ENCODE measurements at places on chromosomes 12 and 14.

DNA sequence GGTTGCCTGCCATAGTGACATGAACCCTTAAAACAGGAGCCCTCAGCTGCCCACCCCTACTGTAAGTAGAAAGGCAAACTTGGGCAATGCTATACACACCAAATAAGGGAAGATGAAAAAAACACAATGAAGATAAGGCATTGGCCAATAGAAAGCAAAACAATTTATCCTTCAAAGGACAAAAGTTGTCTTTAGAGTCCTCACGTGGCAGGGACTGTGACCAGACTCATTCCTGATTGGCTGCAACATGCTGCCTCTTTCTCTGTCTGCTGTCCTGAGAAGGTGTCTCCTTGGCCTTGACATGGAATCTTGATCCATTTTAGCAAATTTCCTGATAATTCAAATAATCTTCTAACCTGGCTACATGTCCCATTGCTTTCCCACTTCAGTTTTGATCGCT, 131.9 kb downstream of the GPR135 start:
- no peak for DNase-seq

DNA sequence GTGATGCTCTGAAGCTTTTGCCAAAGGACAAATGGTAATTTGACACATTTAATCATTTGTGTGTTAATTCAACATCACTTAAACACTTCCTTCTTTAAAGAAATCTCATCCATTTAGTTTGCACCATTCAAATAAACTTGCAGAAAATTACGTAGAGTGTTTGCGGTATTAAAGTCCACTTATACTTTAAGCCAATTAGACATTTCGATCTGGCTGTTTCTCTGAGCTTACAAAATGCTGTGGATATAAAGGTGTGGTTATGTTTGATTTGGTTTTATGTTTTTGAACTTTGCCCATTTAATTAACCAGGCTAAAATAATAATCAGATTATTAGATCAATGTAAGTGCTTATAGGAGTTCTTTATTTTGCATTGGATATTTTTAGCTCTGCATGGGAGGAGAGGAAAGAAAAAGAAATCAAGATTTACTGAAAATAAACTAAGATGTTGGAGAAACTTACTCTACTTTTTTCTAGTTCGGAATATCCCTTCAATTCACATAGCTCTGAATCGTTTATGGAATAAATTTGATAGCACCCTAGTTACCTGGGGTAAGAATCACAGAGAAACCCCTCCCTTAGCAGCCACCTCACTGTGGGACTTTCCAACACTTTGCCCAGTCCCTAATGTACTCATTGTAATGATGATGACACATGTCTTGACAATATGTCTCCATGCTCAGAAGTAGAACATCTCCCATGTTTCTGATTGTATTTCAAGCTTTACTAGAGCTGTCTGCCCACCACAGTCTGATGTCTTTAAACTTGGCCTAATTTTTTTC, 268.0 kb downstream of the BTG1 start:
- DNase-seq = peak; percentile 32

DNA sequence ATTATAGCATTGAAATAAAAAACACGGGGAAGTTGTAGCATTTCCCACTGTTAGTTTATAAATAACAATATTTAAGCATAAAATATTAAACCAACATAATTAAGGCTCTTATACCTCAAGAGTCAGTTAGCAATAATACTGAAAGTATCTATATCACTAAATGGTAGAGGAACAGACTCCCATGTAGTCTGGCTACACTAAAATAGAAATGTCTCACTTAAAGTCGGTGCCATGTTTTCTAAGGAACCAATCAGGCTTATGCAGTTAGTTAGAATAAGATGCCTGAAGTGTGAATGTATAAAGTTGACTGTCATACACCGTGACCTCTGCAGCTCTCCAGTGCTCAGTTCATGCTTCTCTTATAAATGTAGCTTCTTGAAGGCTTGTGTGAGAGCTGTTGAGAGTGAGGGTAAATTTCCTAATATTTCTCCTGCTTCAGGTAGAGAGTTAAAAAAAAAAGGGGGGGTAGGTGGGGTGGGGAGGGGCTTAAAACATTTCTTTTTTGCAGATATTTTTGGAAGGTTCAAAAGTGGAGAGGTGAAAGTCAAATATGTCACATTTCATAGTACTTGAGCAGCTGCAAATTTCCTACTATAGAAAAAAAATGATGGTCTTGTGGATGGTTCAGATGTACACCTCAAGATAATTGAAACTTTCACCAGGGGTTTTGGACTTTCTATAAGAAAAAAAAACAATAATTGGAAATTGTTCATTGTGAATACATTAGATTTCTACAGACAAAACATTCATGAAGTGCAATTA, 64.5 kb downstream of the PTCSC3 start:
- no peak for DNase-seq

DNA sequence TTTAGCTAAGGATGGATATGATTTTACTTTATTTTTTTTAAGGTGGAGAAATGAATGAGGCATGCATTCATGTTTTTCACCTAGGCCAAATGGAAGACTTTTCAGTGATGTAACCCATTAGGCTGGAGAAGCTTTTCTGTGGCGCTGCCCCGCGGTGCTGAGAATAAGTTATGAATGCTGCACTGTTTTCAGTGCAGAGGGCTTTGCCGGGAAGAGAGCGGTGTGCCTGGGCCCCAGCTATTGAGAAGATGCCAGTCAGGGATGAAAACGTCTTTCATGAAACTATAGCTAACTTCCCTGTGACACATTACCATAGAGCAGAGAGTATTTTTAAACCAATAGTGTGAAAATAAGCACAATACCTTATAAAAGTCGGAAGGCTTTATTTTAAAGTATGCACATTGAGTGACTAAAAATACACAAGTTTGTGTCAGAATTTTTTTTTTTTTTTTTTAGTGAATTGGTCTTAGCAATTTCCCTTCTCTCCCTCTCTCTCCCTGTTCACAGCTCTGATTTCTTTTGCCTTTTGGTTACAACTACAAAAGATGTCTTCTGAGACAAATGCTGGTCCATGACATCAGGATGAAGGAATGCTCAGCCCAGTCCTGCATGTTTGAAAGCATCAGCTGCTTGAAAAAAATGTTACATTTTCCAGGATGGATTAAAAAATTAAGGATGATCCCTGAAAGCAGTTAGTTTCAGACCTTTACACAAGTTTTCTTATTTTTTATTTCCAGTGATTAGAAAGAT, 48.3 kb downstream of the NPAS3 start:
- DNase-seq = no peak

DNA sequence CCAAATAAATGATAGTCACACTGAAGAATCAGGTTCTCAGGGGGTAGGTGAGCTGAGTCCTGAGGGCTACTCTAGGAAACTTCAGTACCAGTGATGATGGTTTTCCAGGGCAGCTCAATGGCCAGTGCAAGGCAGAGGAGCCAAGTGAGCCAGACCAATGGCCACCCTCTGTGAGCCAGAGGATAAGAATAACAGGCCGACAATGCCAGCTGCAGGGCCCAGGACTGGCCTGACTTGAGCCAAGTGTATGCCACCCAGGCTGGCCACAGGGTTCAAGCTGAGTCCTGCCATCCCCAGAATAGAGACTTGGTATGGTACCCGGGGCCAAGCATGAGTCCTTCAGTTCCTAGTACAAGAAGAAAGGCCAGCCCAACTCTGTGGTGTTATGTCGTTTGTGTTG, 355.5 kb downstream of the DPF3 start:
- no peak for DNase-seq

DNA sequence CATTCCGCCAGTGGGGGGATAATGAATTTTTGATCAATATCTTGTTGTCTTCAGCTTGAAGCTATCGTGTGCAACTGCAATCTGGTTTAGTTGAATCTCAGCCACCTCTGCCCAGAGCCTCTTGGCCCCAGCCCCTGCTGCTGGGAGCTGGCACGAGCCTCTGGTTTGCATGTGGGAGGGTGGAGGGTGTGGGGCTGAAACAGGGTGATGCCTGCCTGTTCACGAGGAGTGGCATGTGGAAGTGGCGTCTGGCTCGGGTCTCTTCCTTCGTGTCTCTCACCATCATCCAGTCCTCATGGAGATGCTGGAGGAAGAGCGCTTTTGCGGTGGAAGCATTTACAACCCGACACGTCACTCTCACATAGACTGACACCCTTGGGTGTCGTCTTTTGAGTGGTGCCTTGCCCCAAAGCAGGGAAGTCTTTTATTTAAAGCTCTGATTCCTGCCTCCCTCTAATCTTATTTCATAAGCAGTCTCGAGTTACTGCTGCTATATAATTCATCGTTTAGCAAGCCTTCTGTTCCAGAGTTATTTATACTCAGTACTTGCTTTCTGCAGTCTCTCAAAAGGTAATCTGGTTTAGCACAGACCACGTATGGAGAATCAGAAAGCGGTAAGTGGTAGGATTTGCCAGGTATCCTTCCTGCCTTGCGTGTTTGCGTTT, 64.5 kb downstream of the AACS start:
- DNase-seq = no peak

DNA sequence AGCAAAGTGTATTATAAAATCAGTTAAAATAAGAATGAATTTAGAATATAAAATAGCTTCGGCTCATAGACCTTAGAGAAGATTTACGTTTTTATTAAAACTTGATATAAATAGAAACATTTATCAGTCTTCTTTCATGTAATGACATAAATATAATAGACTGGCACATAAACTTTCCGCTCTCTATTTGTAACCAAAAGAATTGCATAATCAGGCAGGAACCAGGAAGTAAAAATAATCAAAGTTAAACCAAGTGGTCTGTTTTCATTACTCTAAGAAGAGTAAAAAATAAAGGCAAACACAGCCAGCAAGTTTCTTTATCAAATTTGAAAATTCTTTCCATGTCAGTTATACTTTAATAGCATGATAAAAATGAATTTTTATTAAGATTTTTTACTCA, 46.3 kb upstream of the ATP2A2 start:
- no peak for DNase-seq

DNA sequence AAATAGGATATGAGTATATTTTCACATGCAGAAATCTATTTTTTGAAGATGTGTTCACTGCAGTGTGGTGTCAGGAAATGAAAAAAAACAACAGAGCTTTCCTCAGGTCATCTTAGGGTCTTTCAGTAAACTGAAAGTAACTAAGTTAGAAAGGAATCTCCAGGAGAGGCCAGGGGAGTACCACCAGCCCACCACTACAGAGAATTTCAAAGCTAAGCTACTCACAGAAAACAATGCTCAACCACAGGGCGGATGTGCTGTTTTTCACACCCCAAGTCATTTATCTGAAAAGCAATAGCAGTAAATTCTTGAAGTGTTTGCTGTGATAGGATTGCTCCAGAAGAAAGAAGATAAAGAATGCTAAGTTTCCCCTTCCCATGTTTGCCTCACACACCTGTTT, 79.0 kb downstream of the IFNG start:
- DNase-seq = peak; percentile 8

DNA sequence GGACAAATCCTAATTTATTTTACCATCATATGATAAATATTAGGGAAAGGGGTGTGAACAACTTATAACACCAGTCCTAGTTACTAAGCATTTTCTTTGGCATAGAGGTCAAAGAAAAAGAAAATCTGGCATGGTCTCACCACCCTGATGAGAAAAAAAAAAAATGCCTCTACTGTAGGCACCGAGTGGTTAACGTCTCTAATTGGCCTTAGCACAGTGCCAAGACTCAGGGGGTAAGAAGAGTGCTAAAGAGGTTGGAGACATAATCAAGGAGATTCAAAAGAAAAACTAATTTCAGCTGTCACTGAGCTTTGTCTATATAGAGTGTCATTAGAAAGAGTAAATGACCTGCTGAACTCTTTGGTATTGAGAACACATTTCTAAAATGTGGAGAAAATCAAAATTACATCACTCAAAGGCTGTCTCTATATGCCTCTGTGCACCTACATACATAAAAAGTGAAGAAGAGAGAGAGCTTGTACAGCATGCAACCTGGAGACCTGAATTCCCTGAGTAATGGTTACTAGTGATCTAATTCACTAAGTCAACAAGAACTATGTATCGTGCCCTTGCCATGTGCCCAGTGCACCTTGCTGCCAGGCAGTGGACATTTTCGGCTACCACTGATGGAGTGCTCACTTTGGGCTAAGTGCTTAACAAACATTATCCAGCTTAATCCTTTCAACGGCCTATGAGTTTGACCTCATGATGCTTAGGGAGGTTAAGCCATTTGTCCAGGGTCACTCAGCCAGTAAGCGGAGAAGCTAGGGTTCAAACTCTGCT, 113.8 kb upstream of the G2E3 start:
- DNase-seq = no peak

GRCh38 chr12:28158353-28158752, 31.9 kb upstream of the CCDC91 start:
- DNase-seq = no peak

GRCh38 chr12:68745376-68745903, 536 bp upstream of the SLC35E3 start:
- DNase-seq = no peak

DNA sequence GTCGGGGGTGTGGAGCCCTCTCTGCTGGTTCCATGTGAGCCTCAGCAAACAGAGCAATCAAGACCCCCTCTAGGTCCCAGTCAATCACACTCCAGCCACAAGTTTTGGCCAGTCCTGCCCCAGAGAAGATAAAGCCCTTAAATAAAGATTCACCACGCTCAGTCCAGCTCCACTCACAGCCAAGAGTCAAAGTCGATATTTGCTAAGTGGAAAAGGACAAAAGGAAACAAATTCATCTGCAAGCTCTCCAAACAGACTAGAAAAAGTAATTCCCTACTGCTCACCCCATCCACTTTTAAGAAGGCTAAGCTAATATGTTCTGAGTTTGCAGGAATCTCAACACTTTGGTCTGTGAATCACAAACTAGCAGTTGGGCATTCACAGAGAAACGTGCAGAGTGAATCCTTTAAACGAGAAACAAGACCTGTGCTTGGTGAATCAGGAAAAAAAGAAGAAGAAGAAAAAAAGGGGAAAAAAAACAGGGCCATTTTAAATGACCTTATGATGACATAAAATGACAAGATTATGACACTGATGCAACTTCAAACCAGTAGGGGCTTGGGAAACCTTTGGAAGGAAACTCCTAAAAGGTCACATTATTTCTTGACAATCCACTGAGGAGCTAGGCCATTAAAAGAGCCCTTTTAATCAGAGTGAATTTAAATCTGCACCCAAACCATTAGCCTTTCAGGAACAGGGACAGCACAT, 41.8 kb upstream of the FOXN3 start:
- no peak for DNase-seq

DNA sequence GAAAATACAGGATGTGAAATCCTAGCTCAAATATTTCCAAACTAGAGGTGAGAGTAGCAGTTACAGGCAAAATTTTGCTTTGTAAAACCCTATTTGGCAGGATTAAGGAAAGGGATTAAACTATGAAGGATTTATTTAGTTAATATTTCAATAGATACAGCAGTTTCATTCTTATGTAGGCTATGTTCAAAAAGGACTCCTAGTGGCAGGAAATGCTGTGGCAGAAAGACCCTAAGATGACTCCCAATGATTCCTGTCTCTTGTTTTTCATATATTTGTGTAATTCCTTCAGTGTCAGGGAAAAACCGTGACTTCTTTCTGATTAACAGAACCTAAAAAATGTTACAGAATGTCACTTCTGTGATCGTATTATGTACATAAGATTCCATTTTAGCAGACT, 299.5 kb upstream of the RPL10L start:
- DNase-seq = no peak

DNA sequence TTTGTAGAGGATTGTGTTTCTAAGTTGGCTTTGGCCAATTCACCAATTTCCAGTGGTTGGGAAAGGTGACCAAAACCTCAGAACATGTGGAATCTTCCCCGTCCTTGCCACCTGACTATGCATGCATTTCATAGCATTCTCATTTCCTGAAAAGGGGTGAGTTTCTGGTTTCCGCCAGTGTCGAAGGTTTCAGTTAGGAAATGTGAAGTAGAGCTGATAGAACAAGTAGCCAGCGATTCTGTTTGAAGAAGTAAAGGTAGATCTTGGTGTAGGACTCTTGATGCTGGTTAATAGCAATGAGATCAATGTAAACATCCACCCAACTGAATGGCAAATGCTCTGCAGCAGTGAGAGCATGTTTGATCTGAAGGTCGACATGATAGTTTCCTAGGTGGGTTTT, 15.9 kb downstream of the SMOC1 start:
- DNase-seq = no peak

Measured in activated CD4-positive, alpha-beta T cell treated with anti-CD3 and anti-CD28 coated beads for 48 hours (primary cell).